ENCODE measurements at places on chromosomes 16 and 17.

DNA sequence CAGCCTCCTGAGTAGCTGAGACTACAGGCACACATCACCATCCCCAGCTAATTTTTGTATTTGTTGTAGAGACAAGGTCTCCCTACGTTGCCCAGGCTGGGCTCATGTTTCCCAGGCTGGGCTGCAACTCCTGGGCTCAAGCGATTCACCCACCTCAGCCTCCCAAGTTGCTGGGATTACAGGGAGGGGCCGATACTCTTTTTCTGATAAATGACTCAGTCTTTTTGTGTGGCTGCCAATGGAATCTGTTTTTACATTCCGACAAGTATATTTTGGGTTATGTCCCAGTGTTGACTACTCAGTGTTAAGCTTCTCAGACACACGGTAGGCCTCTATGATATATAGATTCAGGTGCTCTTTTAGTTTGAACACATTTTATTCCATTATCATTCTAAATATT lies 58.1 kb downstream of the SLFN11 start:
- no peak for DNase-seq

DNA sequence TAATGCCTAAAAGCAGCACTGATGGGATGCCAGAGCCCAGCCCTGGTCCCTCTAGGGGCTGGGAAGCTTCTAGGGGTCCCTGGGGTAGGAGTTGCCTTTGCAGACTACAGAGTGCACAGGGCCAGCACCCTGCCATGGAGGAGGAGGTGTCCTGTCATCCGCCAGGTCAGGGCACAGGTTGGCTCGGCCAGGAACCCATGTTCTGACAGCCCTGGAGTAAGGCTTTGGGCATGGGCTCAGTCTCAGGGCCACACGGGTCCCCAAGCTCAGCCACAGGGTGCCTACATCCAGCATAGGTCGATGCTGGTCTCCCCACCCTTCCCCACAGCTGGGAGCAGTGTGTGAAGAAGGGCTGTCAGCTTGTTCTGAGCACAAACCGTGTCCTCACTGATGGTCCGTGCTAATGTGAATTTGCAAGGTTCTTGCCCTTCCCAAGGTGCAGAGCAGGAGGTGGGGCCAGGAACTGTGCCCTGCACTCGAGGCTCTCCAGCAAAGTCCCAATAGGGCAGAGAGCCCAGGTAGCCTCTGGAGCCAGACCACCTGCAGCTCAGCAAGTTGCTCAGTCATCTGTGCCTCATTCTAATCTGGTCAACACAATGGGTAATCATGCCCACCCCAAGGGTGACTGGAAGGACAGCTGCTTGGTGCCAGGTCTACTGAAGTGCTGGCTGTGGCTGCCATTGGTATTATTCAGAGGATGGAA lies 72.8 kb downstream of the AMFR start:
- DNase-seq: no peak

- DNase-seq: no peak
Measured at GRCh38 chr17:29663155-29663554, 40.4 kb upstream of the CORO6 start.

GRCh38 chr17:27417596-27418365 lies 38.5 kb upstream of the KSR1 start:
- DNase-seq: no peak

DNA sequence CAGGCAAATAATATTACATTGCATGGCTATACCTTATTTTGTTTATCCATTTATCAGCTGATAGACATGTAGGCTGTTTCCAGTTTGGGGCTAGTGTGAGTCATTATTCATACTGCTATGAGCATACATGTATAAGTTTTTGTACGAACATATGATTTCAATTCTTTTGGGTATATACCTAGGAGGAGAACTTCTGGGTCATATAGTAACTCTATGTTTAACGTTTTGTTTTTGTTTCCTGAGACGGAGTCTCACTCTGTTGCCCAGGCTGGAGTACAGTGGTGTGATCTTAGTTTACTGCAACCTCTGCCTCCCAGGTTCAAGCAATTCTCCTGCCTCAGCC lies 2.4 kb upstream of the ITGAL start:
- DNase-seq: no peak

GRCh38 chr17:11580677-11581076 lies 17.6 kb upstream of the DNAH9 start:
- DNase-seq: no peak

GRCh38 chr17:7138800-7139381 lies 24.3 kb upstream of the ASGR2 start:
- DNase-seq: no peak
